Cardiac septum (tissue), 1 donor: ENCODE measurements at places on chromosomes 1 and 21. TPM values are rescaled to one million over a fixed set of nuclear protein-coding genes. Genes with fewer than 3 reads are reported as not detected.
A peak's percentile ranks its signal among the peaks of the same experiment; 100 is the strongest.

GRCh38 chr1:158793604-158794003 is 12.6 kb upstream of the OR6N2 start:
- DNase-seq: no peak

- no peak for DNase-seq
Observed at GRCh38 chr1:93768380-93768863, 86.8 kb upstream of the BCAR3 start.

DNA sequence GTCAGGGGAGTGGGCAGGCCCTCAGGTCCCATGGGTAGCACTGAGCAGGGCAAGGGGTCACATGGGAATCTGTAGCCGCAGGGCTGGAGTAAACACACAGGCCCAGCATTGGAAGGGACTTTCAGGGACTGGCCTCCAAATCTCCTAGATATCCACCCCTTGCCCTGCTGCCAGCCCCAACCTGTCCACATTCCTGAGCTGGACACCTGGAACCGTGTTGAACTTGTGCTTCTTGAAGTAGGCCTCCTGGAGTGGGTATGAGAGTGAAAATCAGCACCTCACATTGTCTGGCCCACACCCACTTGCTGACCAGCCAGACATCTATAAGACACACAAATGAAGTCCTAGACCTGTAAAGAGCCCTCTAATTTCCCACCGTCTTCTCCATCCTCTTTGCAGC is 7.7 kb downstream of the POMGNT1 start:
- no peak for DNase-seq

GRCh38 chr21:31666445-31667010 is 7.0 kb downstream of the SOD1 start:
- DNase-seq: no peak

GRCh38 chr21:26850116-26850643 is 5.0 kb upstream of the ADAMTS1 start:
- no peak for DNase-seq

GRCh38 chr1:151540021-151540981 is at the start of gene TUFT1:
TSS of gene TUFT1 (plus strand) at chr1:151540309. CDS start at chr1:151540367, 58 bp downstream.
- DNase-seq: peak; percentile 95

DNA sequence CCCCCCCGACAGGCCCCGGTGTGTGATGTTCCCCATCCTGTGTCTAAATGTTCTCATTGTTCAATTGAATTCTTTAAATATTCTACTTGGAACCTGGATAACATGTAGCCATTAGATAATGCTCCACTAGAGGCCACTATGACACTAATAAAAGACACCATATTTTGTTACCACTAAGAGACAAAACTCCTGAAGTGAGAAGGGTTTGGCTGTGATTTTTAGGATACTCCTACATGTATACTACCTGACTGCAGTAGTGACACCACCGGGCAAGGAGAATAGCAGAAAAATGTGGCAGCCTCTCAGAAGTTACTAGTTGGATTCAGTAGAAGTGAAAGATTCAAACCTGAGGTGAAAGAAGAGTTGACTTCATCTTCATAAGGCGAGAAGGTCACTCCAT is 36.0 kb downstream of the F5 start:
- DNase-seq: no peak

DNA sequence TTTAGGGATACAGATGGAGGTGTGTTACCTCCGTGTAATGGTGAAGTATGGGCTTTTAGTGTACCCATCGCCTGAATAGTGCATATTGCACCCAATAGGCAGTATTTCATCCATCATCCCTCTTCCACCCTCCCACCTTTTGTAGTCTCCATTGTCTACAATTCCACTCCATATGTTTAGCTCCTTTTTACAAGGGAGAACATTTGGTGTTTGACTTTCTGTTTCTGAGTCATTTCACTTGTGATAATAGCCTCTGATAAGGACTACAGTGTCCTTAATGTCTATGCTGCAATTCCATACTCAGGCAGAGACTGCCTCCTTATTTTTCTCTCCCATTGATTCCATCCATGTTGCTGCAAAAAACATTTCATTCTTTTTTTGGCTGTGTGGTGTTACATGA is 48.7 kb downstream of the OVGP1 start:
- no peak for DNase-seq

- DNase-seq: no peak
Observed at GRCh38 chr21:35911412-35912191, 148.7 kb downstream of the SETD4 start.

- DNase-seq: no peak
Observed at GRCh38 chr1:90187323-90187585, 192.3 kb downstream of the ZNF326 start.

DNA sequence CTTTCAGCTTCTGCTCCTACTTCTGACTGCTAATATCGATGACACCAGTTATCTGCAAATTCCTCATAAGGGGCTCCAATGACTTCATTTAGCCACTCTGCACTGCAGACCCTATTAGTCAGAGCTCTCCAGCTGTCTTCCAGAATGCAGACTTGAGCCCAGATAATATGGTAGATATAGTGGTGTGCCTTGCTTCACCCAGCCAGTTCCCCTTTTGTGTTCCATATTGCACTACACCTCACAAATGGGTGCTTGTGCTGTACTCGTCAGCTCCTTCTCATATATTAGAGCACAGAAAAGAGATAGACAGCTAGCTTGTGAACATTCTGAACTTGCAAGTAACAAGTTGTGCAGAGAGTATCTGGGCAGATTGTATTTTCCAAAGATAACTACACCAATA is 23.7 kb upstream of the COG2 start:
- no peak for DNase-seq

- DNase-seq: no peak
Observed at GRCh38 chr1:32860566-32860965, 10.1 kb downstream of the FNDC5 start.

- no peak for DNase-seq
Observed at GRCh38 chr21:45934554-45934953, 47.0 kb upstream of the COL6A1 start.

- DNase-seq: no peak
Observed at GRCh38 chr1:236117710-236118109, 24.6 kb upstream of the GPR137B start.

GRCh38 chr1:77047575-77047974 is 171.7 kb downstream of the PIGK start:
- no peak for DNase-seq

Gene LCE1A
- total RNA-seq: not detected

Gene DDAH1
- total RNA-seq: 58.1 TPM

Gene KAZN
- 3.1 TPM for total RNA-seq

Gene SERINC2
- 2.8 TPM for total RNA-seq

Gene ITGB2
- total RNA-seq: 11.5 TPM

Gene TRAPPC10
- total RNA-seq: 22.2 TPM

Gene KIF2C
- 1.3 TPM for total RNA-seq

Gene HSF2BP
- total RNA-seq: not detected

Gene ETV3L
- not detected for total RNA-seq

Gene KCNA2
- total RNA-seq: 0.51 TPM
